ENCODE measurements at places on chromosomes 1 and 21.

DNA sequence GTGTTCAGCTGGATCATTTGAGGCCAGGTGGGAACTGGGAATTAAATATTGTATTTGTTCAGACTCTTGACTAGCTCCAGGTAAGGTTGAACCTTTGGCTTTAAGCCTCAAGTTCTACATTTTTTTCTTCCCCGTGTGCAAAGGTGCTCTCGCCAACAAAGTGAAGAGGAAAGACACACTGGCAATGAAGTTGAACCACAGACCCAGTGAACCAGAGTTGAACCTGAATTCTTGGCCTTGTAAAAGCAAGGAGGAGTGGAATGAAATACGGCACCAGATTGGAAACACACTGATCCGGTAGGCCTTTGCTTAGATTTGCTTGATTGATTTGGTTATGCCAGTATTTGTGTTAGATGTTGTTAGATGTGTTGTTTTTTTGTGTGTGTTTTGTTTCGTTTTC lies 25.5 kb upstream of the RCC1 start:
- DNase-seq: no peak

DNA sequence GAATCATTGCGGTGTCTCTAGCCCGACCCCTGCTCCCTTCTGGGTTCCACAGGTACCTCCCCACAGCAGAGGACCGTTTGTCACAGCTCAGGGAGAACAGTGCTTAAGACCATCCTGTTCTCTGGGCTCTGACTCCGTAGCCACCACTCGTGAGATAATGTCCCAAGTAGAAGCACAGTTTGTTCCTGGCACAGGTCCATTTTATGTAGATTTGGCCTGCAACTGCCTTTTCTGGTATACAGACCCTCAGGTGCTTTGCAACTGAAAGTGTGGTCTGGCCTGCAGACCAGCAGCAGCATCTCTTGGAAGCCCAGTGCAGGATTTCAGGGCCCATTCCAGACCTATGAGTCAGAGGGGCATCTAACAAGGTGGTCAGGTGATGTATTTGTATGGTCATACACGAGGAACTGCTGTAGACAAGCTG lies 28.4 kb upstream of the TMEM125 start:
- DNase-seq: no peak

DNA sequence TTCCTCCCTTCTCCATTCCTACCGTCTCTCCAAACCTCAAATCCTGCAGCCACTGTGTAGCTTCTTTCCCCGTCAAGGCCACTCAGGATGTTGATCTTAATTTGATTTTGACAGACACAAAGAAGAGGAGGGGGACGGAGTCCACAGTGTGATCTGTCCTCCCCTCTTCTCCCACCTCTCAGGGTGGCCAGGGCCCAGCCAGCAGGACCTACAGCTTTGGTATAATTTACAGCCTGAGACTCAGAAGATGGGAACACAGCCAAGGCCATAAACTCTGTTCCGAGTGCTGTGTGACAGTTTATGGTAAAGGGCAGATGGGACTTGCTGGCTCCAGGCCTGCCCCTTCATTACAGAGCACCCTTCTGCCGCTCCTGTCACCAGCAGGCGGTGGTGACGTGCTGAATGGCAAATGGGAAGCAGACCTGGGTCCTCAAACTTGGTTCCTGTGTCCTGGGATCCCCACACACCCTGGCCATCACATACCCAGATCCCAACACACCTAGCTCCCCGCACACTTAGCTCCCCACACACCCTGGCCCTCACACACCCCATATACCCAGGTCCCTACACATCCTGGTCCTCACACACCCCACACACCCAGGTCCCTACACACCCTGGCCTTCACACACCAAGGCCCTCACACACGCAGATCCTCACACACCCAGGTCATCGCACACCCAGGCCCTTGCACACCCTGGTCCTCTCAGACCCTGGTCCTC lies 71.6 kb downstream of the CD2 start:
- DNase-seq: peak; percentile 79

DNA sequence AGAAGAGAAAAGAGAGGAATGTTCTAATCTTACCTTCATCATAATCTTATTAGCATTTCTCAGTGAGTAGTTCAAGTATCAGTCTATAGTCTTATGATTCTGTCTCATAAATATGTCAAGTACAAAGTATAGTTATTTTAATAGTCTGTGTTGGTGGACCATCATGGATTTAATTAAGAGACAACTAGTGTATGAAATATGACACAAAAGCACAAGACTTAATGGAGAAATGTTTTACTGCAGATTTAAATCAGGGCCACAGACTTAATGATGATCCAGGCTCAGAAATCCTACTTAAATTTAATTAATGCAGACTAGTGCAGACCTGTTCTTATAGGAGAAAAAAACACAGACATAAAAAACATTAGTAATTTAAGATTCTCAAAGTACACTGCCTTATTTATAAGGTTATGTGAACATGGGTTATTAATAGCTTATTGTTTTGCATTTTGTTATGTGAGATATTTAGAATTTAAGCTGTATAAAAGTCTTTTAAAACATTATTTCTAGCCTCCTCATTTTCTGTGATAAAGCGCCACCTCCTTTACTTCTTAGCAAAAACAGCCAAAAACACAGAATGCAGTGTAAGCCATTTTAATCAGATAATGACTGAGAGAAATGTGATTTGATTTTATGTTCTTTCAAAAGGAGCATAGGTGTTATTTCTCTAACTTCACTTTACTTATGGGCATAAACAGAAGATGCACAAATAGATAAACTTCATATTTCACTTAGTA lies 255.0 kb upstream of the SNX7 start:
- DNase-seq: no peak

DNA sequence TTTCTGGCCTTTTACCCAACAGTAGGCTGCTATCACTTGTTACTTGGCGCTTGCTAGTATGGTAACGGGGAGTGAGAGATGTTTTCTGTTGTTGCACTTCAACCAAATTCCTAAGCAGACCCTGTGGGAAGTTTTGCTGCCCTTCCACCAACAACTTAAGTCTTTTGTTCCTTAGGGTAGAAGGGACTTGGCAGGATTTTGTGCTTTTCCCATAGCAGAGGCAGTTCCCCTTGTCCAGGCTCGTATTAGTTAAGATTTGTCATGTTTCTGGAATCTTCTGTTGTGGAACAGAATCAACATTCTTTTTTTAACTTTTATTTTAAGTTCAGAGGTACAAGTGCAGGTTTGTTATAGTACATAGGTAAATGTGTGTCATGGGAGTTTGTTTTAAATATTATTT lies 73.2 kb upstream of the SGIP1 start:
- DNase-seq: no peak

DNA sequence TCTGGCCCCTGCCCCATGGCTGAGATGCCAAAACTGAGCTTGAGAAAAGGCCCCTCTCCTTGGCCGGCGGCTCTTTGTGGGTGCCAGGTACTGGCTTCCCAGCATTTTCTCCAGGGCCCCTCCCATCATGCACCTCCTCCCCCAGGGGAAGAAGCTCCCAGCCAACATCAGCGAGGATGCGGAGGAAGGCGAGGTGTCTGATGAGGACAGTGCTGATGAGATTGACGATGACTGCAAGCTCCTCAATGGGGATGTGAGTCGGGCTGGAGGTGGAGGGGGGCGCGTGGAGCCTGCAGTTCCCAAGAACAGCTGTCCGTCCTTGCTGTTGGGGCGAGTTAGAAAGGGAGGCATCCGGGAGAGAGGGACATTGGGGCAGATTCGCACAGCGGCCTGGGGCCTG lies 13.5 kb downstream of the PLCH2 start:
- DNase-seq: no peak

DNA sequence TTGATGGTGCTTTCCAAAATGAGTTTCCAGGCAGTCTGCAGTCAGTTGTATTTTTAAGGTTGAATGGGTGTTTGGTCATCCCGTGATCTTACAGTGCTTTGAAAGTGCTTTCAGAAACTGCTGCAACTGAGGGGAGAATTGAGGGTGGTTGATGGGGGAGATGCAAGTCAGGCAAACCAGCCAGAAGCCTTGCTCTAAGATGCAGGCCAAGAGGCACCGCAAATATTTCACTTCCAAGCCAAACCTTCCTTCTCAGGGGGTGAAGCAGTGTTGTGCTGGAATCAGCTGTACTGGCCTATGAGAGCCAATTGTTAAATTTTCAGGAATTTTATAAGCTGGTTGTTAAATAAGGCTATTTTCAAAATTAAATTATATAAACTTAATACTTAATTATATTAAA lies 151.6 kb downstream of the KCNJ6 start:
- no peak for DNase-seq

- no peak for DNase-seq
These were observed 109.8 kb downstream of the TOMM20 start for GRCh38 chr1:235018720-235019444.

GRCh38 chr21:35444391-35444790 lies 395.3 kb upstream of the RUNX1 start:
- no peak for DNase-seq

- DNase-seq: no peak
These were observed 276.3 kb upstream of the GJB5 start for GRCh38 chr1:34478515-34479076.

DNA sequence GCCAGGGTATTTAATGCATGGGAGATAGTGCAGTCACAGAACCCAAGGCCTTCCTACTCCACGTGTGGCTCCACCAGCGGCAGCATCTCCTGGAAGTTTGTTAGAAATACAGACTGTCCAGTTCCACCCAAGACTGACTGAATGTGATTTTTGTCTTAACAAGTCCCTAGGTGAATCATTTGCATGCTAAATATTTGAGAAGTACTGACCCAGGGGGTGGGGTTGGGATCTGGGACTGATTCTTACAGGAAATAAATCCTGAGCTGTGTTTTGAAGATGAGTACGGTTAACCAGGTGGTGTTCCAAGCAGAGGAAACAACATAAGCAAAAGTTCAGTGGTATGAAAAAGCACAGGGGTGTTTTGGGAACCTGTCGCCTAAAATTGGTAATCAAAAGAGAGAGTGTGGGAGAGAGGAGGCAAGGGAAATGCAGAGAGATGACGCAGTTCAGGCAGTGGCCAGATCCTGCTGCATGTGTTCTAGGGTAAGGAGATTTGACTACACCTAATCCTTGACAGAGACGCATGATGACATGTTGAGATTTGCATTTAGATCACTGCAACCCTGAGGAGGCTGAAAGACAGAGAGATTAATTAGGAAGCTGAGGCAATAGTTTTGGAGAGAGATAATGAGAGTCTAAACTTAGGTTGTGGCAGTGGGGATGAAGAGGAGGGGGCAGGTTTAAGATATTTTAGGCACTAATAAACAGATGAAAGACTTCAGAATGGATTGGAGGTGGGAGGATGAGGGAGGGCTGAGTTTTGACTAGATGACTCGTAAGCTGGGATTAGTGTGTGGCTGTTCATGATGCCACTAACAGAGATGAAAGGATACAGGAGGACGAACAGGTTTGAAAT lies 3.7 kb upstream of the ZNF326 start:
- DNase-seq: no peak

DNA sequence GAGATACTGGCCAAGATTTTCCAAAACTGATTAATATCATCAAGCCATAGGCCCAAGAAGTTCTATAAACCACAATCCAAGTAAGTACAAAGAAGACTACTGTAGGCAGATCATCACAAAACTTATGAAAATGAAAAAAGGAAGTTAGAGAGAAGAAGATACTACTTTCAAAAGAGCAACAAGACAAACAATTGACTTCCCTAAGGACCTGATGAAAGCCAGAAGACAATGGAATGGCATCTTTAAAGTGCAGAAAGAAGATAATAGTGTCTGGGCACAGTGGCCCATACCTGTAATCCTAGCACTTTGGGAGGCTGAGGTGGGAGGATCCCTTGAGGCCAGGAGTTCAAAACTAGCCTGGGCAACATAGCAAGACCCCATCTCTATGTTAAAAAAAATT lies 243.1 kb downstream of the PRDM2 start:
- no peak for DNase-seq

DNA sequence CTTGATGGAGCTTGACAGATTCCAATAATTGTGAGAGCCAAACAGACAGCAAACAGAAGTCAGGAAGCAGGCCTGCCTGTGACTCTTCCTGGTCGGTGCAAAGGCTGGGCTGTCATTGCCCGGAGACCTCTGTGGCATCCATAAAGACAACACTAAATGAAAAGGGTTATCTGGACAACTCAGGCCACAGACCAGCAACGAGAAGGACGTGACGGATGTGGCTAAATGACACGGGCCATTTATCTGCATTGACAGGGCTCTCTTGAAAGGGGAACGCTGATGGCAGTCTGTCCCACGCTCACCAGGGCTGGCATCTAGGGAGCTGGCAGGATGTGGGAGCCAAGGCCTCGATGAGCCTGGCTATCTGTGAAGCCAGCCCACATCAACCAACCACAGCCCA lies 35.0 kb downstream of the HMGB4 start:
- no peak for DNase-seq

GRCh38 chr1:17542645-17543044 lies 3.1 kb downstream of the ARHGEF10L start:
- DNase-seq: no peak

DNA sequence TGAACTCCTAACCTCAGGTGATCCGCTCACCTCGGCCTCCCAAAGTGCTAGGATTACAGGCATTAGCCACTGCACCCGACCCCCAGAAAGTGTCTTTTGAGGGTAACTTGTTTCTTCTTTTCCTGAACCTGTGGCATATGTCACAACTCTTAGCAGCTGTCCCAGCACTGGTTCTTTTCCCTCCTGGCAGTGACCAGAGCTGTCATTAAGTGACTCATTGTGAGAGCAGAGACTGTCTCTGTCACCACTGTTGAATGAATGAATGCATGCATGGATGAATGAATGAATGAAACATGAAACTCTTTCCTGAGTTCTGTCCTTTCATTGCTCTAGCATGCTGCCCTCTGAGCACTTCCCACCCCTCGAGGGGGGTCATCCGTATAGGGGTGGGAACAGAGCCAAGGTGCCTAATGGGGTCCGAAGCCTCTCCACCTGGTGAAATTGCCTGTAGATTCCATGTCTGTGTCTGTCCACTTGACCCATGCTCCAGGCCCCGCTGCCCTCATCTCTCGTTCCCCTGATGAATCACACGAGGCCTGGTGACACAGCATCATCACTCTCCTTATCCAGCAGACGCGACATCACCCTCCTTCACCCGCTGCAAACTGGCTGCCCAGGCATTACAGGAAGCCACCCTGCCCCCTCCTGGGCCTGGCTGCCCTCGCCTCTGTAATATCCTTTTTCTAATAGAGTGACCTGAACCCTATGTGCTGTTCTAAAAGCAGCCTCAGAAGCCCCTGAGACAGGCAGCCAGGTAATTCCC lies 75.0 kb downstream of the IGSF21 start:
- no peak for DNase-seq

GRCh38 chr1:81671038-81671437 lies 129.7 kb upstream of the ADGRL2 start:
- DNase-seq: no peak
